Fibroblast of skin of abdomen (primary cell): ENCODE measurements at places on chromosomes 5 and 9.

GRCh38 chr9:87189006-87189405, 241.7 kb upstream of the GAS1 start:
- no peak for DNase-seq

DNA sequence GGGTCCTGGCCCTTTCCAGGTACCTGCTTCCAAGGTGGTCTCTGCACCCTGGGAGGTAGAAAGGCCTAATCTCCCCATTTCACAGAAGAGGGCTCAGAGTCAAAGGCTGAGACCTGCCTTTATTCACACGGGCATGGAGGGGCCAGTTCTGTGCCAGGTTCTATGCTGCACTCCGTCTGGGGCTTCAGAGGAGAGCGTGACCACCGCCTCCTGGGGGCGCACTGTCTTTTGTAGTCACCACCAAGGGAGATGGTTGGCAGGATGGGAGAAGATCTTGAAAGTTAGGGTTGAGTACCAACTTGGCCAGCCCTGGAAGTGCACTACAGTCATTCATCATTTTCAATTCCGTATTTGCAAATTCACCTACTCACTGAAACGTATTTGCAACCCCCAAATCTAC, 23.7 kb upstream of the PRDM12 start:
- DNase-seq, result no peak

- peak; percentile 22 for DNase-seq
Measured at GRCh38 chr5:77087484-77088261, 588 bp upstream of the ZBED3 start.

DNA sequence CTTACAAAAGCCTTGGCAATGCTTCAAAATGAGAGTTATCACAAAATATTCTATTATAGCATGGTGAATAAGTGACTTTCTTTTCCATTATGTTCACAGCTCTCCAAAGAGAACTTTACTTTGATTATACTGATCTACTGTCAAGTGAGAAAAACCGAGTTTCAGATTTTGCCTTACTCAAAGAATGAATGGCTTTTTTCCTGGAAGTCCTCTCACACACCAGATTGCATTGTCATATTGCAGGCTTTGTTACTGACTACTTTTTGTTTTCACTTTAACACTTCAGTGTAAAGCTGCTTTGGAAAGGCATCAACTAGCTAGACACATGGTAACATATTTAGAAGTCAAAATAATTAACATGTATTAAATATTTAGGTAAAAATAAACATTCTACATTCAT, 765.2 kb upstream of the NUDT12 start:
- DNase-seq, result no peak

- no peak for DNase-seq
Measured at GRCh38 chr5:171432583-171433351, 13.3 kb downstream of the FGF18 start.

GRCh38 chr9:5554254-5554653, 43.9 kb downstream of the PDCD1LG2 start:
- no peak for DNase-seq

DNA sequence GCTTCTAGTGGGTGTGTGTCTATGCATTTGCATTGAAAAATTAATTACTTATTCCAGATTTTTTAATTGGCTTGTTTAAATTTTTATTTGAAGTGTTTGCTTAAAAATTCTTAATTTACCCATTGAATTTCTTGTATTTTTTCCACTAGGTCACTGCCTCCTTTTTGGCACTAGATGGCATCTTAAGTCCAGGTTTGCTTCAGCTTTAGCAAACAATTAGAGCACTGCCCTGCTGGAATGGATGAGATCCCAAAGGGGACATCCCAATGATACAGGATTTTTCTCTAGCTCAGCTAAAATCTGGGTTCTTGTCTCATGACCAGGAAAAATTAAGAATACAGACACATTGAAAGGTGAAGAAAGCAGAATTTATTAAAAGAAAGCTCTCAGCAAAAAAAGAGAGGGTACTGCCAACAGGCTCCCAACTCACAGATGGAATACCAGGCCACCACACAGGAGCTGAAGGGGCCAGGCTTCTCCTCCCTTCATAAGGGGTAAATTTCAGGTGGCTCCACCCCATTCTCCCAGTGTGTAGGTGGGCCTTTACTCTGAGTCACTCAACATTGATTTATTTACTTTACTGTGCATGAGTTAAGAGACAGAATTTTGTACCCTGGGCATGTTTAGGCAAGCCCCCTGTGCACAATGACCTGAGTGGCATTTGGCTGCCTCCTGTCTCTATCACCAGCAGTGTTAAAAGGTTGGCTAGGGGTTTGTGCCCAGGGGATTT, 532.4 kb downstream of the ANXA1 start:
- peak; percentile 1 for DNase-seq
